Stimulated activated CD4-positive, alpha-beta T cell treated with anti-CD3 and anti-CD28 coated beads, Interleukin-1b, Interleukin-23, amount 100 ng/mL, for 1 hour (primary cell): ENCODE measurements at places on chromosomes 3 and 15.

- no peak for DNase-seq
Measured at GRCh38 chr3:14913071-14913925, 34.1 kb upstream of the NR2C2 start.

DNA sequence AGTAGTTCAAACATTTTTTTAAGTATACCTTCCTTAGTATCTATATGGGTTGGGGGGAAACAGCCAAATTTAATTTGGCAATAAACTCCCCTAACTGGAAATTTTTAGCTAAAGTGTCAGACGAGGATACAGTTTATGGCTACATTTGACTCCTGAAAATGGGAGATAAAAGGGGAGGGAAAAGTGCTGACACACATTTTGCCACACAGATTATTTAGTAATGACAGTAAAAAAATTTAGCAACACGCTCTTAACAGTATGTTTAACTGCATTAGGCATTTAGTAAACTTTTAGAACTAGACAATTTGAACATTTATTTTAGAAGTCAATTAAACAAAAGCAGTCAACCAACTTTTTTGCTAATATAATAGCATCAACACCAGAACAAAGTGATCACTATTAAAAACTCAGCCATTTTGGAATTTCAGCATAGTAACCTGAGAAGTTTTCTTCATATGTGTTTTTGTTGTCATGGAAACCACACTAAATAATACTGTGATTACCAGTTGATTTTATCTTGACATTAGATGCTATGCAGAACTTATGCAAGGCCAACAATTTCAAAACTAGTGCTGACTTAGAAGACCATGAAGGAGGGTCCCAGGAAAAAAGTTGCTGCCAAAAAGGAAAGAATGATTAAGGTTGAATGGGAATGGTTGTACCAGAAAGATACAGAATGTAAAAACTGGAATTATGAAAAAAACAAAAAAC, 47.0 kb upstream of the TFG start:
- DNase-seq: no peak

DNA sequence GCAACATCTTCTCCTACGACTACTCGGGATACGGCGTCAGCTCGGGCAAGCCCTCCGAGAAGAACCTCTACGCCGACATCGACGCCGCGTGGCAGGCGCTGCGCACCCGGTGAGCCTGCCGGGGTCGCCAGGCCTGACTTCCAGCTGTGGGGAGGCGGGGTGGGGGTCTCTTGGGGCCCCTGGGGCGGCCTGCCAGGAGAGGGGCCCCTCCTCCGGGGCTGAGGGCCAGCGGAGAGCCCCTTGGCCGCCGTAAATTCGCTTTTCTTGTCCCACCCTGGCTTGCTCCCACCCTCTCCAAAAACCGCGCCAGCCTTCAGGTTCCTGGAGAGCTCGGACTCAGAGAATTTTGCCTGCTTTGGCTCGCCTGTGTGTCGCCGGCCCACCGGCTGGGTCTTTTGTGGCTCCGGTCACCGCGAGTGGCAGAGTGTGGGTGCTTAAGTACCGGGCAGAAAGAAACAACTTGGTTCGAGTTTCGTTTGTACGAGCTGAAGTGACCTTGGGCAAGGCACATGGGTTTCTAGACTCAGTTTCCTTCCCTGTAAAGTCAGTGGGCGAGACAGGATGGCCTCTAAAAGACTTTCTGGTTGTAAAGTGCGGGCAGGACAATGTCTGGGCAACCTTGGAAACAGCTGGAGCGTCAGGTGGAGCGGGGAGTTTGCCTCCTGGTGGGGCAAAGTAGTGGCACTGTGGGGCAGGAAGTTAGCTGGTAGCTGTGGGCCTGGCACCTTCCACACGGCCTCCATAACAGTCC, 976 bp downstream of the ABHD17C start:
- DNase-seq: no peak

DNA sequence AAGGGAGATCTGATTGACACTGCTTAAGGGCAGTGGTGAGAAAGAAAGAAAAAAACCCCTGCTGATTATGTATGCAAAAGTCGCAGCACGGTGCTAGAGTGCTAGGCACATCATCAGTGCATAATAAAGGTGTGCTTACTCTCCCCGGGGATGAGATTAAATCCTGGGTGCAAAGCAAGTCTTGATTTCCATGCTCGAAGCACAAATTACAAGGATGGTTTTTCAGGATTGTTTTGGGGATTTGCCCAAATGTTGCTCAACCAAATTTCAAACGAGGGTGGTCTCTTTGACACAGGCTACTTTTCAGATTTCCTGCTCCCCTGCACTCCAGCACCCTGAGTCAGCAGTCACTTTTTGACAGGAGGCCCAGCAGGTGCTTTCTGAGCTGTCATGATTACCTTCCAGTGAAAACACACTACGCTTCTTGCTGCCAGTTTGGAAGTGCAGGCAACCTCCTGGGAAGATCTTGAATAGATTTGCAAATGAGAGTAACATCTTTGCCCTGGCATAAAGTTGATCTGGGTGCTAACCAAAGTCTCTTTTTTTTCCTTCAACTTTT, 167.5 kb upstream of the TRIM42 start:
- no peak for DNase-seq

DNA sequence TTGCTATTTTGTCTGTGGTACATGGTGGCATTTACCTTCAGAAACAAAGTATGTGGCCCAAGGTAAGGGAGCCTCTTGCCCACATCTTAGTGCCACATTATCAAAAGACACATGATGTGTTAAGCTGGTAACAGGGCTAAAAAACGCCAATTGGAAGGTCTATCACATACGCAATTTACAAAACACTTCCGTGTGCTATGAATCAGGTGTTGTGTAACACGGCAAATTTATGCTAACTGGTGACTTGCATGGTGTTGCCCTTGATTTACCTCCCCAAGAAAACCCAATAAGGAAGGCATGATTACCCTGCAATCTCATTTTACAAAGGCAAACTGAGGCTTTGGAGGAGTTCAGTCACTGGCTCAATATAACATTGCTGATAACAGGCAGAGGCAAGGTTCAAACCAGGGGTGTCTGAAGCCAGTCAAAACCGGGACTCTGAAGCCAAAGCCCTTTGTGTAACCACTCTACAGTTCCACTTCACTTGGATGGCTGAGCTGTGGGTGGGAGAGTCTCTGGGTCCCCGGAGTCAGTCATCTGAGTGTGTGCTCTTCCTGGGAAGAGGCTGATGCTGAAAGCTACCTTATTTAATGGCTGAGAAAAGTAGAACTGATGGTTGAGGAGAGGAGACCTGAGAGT, 103.9 kb upstream of the BCL6 start:
- no peak for DNase-seq

DNA sequence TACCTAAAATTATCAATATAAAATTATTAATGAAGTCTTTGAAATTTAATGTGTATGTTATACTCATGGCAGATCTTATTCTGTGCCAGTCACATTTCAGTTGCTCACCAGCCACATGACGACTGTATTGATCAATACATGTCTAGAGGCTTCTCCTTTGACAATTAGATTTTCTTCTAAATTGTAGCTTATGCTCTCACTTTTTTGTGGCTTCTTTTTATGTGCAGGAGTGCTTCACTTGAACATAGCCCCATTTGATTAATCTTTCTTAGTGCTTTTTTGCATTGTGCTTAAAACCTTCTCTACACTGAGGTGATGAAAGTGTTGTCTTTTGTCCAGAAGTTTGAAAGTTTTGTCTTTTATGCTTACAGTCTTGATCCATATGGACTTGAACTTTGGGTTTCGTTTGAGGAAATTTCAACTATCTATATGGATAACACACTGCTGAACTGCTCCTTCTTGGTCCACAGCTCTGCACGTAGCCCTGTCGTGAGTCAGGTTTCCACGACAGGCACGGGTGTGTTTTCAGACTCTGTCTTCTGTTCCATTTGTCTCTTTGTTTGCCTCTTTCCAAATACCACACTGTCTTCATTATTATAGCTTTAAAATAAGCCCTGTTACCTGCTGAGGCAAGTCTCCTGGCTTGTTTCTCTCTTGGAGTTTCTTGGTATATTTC, 393.9 kb upstream of the CFAP20DC start:
- no peak for DNase-seq

- no peak for DNase-seq
Measured at GRCh38 chr15:70245932-70246622, 148.4 kb upstream of the TLE3 start.

GRCh38 chr3:178971614-178972013, 100.0 kb downstream of the ZMAT3 start:
- DNase-seq: no peak

GRCh38 chr3:48370333-48370713, 1.7 kb upstream of the FBXW12 start:
- no peak for DNase-seq

- no peak for DNase-seq
Measured at GRCh38 chr3:144429719-144430121, 458.1 kb downstream of the DIPK2A start.

DNA sequence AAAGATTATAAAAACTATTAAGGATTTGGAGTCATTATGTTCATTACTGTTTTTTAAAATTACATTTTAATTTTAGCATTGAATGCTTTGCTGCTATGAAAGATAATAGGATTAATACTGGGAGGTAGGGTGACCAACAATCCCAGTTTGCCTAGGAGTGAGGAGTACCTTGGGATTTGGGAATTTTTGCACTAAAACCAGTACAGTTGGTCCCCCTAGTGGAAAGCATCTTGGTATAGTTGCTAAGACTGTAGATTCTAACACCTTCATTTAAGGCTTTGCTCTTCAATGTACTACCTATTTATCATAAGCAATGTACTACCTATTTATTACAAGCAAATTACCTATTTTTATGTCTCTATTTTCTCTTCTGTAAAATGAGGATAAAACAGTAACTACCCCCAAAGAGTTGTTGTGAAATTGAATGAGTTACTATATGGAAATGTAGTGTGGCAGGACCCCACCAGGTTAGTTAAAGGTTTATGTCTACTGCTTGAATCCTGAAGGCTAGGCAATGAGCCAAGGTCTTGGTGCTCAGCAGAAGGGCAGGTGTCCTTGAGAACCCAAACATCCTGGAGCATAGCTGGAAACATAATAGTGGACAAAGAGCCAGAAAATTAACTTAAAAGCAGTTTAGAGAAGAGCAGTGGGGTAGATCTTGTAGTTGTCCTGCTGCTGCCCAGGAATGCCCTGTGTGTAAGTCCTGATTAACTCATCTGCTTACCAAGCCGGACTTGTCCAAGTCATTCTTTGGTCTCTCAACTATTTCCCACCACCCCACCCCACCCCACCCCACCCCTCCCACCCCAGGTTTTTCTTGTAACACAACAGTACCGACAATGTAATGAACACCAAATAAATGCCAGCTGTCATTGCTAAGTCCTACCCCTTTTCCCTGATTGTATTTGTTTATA, 49.2 kb upstream of the NMD3 start:
- DNase-seq: no peak

DNA sequence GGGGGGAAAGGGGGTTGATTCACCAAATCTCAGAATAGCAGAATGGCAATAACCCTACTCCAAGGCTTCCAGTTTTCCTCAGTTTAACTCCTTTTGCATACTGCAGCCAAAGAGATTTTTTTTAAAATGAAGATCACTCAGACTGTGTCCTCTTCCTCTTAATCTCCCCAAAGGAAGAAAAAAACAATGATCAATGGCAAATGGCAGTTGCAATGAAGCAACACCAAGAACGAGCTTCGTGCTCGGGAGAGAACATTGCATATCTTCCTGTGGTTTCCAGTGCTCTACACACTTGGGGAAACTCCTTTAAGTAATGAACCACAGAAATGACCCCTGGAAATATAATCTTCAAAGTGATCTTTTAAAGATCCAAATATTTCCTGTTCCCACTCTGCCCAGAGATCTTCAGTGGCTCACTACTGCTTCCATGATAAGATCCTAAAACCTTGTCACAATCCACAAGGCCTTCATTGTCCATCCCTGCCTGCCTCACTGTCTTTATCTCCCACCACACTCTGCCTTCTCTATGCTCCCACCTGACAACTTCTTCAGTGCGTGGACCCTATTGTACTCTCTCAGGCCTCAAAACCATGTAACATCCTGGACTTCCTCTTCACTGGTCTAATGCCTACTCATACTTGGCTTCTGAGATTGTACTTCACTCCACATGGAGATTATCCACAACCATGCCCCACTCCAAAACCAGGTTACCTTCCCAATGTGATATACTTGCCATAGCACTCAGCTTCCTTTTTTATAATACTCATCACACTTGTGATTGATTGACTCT, 394.8 kb downstream of the FHIT start:
- no peak for DNase-seq

GRCh38 chr3:1616744-1617143, 481.9 kb upstream of the CNTN4 start:
- no peak for DNase-seq

DNA sequence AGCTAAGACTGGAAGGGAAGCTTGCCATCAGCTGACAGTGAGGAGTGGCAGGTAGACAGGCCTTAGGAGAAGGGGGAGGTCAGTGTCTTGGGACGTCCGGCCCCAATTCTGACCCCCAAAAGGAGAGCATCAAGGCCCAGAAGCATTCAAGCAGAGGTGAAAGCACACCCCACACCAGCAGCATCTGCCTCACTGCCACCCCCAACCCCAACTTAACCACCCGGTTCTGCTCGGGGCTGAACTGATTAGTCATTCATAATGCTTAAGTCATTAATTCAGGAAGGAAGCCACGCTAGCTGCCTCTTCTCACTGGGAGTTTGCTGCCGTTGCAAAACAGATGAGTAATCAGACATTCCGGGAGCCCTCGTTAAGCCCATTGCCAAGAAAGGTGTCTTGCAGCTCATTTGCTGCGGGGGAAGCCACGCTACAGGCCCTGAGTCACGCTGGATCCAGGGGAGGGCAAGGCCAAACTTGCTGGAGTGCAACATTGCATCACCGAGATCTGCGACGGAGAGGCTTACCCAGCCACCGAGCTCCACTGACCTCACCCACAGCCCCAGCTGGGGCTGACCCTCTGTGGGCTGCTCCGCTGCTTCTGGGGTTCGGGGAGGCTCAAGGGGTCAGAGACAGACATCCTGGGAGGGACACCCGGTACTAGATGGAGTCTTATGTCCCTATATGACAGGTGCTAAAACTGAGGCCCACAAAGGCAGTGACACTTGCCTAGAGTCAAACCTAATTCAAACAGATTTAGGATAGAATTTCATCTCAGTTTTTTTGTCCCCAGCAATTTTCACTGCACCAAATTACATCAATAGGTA, 46.4 kb upstream of the HES1 start:
- DNase-seq: no peak

DNA sequence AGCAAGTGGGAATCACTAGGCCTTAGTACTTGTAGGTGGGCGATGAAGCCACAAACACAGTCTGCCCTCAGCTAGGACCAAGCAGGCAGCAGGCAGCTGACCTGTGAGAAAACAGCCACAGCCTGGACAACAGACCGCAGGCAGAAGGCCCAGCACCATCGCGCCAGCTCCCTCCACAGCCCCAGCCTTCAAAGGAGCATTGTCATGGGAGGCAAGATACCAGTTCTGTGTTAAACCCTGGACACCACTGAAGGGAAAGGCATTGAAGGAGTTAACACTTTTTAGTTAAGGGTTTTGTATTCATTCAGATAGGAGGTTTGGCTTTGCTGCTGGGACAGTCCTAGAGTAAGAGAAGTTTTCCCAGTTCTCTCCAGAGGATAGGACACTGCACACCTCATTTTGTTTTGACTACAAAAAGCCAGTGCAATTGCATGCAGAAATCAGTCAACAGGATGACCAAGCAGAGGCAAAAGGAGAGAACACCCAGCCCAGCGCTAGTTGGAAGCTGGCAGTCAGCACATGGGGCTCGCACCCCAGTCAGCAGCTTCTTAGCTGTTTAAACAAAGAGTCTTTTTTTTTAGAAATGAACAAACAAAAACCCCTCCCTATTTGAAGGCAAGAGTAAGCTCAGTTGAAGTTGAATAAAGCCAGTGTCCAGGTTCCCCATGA, 286.1 kb upstream of the TPM1 start:
- DNase-seq: no peak
